ENCODE measurements at places on chromosomes 3 and 15.

GRCh38 chr3:129650256-129650872 lies 43.9 kb upstream of the PLXND1 start:
- DNase-seq: peak; percentile 63

- no peak for DNase-seq
Observed at GRCh38 chr15:31270767-31271166, 55.9 kb upstream of the KLF13 start.

DNA sequence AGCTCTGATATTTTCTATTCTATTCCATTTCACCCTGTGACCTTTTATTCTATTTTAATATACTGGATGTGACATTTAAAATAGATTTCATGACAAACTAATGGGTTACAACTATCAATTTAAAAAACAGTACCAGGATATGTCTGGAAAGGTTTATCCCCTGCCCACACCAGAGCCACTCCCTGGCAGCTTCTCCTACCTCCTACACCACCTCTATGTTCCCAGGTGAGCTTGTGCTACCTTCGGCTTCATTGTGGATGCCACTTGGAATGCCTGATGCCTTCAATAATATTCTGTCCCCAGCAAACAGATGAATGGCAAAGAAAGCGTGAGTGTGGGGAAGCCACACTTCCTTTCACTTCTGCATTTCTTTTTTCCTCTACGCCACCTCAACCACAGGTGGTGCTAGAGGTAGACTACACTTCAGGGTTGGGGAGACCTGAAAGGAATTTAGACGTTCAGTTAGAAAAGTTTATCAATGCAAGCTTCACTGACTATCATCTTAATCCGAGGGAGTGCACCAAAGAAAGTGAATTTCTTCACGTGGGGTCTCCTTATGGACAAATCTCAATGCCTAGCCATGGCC lies 213.0 kb downstream of the SSR3 start:
- DNase-seq: no peak

DNA sequence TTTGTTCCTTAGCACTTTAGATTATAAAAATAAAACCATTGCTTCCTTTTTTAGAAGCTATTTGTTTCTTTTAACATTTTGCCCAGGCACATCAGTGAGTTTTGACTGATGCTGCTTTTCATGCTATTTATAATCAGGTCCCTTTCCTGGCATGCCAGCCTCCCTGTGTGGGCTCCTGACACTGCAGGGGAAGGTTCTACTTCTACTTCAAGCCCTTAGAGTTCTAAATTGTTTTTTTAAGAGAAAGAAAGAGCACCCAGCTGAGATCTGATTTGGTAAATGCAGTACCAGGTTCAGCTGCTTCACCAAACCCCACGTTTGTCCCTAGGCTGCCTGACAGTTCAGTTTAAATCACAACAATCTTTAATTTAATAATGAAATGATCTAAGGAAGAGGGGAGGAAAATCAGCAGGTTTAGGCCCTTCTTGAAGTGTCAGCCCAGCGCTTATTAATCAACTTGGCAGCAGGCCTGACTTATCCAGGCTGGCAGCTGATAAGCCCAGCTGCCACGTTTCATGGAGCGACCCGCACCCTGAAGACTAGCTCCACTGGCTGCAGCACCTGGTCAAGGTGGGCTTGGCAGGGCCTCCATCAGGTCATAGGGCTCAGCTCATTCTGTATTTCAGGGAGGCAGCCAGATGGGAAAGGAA lies 29.0 kb downstream of the HGD start:
- DNase-seq: no peak

- no peak for DNase-seq
Observed at GRCh38 chr3:31895471-31895870, 85.6 kb downstream of the OSBPL10 start.

DNA sequence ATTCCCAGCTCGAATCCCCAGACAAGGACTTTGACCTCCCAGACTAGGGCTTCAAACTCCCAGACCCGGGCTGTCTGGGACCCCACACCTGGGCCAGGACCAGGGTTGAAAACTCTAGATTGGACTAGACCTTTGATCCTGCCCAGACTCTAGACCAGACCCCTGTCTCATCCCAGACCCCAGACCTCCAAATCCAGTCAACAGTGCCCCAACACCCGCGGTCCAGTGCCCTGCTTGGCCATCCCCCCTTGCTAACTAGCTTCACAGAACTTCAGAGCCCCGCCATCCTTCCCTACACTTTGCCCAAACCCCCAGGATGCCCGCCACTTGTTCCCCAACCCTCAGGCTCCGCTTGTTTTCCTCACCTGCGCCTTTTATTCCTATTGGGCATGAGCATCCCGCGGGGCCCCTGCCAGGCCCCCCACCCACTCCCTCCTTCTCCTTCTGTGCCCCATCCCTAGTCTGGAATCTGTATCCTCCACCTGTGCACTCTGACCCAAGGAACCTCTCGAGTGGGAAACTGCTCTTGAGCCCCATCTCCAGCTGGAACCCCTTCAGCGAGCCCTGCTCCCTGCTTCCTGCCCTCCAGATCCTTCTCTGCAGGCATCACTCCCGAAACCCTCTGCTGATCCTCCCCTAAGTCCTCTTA lies 604 bp downstream of the GNAI2 start:
- DNase-seq: no peak

- DNase-seq: no peak
Observed at GRCh38 chr3:25365636-25366035, 62.4 kb upstream of the RARB start.

Data from CD4-positive, alpha-beta T cell treated with Interleukin-10 for 1 hour (primary cell).